Large intestine (tissue), 12 donors: ENCODE measurements at places on chromosomes 5 and 9.
A peak's percentile ranks its signal among the peaks of the same experiment; 100 is the strongest.

GRCh38 chr5:151504006-151504405 is 56.6 kb downstream of the SLC36A1 start:
- H3K27me3 ChIP-seq, result no peaks in the 10 kb centered on the region
- no peak overlapping the region for H3K27ac ChIP-seq
- H3K4me1 ChIP-seq, result peaks cover 2% of the 10 kb centered on the region

- no peaks in the 10 kb centered on the region for H3K36me3 ChIP-seq
- no peak for DNase-seq
- H3K27me3 ChIP-seq, result peaks cover 3% of the 10 kb centered on the region
- H3K27ac ChIP-seq, result no peak overlapping the region
- H3K4me3 ChIP-seq, result no peak overlapping the region
Observed at GRCh38 chr5:170436335-170436734, 47.2 kb upstream of the KCNMB1 start.

DNA sequence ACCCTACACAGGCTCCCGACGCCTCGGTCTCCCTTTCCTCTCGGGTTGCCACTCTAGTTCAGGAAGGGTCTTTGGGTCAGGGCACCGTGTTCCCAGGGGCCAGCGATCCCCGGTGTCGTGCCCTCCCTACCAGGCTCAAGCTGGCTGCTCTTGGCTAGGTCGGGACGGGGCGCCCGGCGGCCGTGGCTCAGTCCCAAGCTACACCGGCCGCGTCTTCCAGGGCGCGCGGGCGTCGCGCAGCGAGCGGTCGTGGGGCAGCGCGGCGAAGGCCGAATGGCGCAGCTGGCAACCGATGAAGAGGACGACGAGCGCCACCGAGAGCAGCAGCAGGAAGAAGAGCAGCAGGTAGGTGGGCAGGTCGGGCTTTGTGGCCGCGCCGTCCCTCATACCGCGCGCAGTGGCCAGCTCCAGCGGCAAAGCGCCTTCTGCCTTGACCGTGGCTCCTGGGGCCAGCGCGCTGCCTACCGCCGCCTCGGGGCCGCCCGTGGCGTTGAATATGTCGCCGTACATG is 892 bp downstream of the SMIM32 start:
- peak overlapping the region; percentile 82 for H3K27ac ChIP-seq
- peaks cover 62% of the 10 kb centered on the region for H3K4me1 ChIP-seq
- peaks cover 3% of the 10 kb centered on the region for H3K36me3 ChIP-seq

DNA sequence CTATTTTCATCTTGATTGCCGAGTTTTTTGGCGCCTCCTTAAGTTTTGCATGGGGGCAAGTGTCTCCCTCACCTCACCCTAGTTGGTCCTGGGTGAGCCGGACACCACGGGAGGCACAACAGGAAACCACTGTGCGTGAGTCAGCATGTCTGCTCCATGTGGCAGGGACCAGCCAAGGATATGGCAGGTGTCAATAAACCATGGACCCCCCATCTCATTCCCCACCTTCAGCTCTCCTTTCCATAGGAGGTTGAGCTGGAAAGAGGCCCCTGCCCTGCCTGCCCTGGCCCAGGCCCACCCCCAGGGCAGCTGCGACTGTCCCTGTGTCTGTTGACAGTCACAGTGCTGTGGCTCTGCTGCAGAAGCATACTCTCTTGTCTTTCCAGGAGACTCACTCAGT is 3.1 kb downstream of the SPACA9 start:
- DNase-seq, result no peak
- no peak overlapping the region for H3K4me3 ChIP-seq
- H3K4me1 ChIP-seq, result peaks cover 5% of the 10 kb centered on the region
- H3K27ac ChIP-seq, result no peak overlapping the region
- H3K27me3 ChIP-seq, result peaks cover 4% of the 10 kb centered on the region

DNA sequence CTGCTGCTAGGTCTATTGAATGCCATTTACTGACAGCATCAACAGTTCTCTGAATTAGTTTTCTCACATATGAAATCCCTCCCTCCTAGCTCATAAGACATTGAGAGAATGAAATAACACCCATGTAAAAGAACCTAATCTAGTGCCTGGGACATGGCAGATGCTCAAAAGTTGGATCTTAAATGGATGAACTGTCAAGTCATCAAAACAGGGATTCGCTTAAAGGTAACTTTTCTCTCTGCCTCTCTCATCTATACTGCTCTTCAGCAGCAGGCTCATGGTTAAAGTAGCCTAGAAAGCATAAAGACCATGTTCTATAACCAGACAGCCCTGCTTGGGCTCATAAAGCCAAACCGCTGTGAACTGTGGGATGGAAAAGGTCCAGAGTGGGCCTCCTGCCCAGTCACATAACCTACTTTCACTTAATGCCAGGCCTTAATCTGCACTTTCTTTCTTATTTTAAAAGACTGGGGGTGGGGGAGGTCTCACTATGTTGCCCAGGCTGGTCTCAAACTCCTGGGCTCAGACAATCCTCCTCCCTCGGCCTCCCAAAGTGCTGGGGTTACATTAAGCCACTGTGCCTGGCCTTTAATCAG is 3.7 kb downstream of the TMEM245 start:
- no peak for DNase-seq
- peaks cover 11% of the 10 kb centered on the region for H3K4me1 ChIP-seq
- no peak overlapping the region for H3K4me3 ChIP-seq
- no peaks in the 10 kb centered on the region for H3K36me3 ChIP-seq
- no peak overlapping the region for H3K27ac ChIP-seq
- no peaks in the 10 kb centered on the region for H3K27me3 ChIP-seq

DNA sequence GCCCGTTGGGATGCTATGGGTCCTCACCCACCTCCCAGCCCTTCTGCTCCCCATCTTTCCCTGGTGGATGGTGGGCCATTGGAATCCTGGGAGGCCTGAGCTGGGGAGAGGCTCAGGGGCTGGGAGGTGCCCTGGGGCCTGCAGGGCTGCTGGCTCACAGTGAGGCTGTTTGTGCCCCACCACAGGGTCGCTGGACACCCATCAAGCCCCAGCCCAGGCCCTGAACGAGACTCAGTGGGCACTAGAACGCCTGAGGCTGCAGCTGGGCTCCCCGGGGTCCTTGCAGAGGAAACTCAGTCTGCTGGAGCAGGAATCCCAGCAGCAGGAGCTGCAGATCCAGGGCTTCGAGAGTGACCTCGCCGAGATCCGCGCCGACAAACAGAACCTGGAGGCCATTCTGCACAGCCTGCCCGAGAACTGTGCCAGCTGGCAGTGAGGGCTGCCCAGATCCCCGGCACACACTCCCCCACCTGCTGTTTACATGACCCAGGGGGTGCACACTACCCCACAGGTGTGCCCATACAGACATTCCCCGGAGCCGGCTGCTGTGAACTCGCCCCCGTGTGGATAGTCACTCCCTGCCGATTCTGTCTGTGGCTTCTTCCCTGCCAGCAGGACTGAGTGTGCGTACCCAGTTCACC is 4.9 kb upstream of the AIF1L start:
- peaks cover 21% of the 10 kb centered on the region for H3K27me3 ChIP-seq
- no peak overlapping the region for H3K27ac ChIP-seq
- H3K4me3 ChIP-seq, result no peak overlapping the region
- H3K4me1 ChIP-seq, result peaks cover 4% of the 10 kb centered on the region
- no peaks in the 10 kb centered on the region for H3K36me3 ChIP-seq

DNA sequence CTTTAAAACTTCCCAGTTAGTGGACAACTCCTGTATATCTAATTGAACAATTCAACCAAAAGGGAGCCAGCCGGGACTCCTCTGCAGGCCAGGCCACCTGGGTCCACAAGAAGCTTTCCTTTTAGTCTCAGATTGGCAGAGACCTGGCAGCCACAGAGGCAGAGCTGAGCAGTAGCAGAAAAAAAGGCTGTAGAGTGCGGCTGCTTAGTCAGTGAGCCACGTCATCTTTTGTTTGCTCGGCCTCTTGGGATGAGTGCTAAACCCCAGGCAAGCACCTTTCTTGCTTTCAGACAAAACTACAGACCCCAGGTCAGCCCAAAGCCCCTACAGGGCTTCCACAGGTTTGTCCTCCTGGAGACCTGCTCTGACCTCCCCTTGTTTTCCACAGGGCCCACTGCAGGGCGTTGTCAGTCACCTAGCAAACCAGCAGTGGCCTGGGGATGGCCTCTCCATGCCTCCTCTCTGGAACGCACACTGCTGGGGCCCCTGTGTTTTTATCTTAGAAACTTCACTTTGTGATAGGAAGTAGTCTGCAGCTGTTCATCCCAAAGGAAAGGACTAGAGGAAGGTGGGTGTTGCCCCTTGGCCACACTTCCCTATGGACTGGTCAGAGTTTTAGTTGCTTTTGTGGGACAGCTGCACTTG is 49.9 kb downstream of the SHB start:
- peak overlapping the region; percentile 67 for H3K27ac ChIP-seq
- no peaks in the 10 kb centered on the region for H3K27me3 ChIP-seq
- H3K4me3 ChIP-seq, result no peak overlapping the region
- H3K4me1 ChIP-seq, result peaks cover 52% of the 10 kb centered on the region

GRCh38 chr9:88312045-88312444 is 76.2 kb upstream of the SPIN1 start:
- peaks cover 3% of the 10 kb centered on the region for H3K4me1 ChIP-seq
- no peak overlapping the region for H3K27ac ChIP-seq
- H3K27me3 ChIP-seq, result no peaks in the 10 kb centered on the region
- DNase-seq, result no peak
- H3K4me3 ChIP-seq, result no peak overlapping the region

DNA sequence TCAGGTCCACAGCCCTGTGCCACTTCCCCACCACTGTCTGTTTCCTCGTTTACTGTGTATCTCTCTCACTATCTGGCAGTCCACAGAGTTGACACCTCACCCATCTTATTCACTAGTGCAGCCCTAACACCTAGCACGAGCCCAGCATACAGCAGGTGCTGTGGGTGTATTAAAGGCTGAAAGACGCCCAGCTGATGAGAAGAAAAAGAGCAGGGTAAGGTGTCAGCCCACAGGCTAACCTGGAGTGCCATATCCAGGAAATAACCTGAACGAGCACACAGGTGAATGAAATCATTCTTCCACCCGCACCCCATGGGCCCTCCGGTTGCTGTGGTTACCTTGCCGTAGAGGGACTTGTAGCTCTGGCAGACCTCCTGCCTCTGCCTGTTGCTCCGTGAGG is 18.6 kb downstream of the ANXA6 start:
- no peaks in the 10 kb centered on the region for H3K4me1 ChIP-seq
- no peaks in the 10 kb centered on the region for H3K27me3 ChIP-seq
- no peak overlapping the region for H3K4me3 ChIP-seq
- peak; percentile 65 for DNase-seq
- H3K36me3 ChIP-seq, result peaks cover 72% of the 10 kb centered on the region
- no peak overlapping the region for H3K27ac ChIP-seq

GRCh38 chr5:67335426-67335825 is 138.8 kb upstream of the CD180 start:
- H3K4me3 ChIP-seq, result no peak overlapping the region
- H3K4me1 ChIP-seq, result no peaks in the 10 kb centered on the region
- DNase-seq, result no peak
- H3K27me3 ChIP-seq, result no peaks in the 10 kb centered on the region

GRCh38 chr5:169913479-169913878 is 66.8 kb downstream of the INSYN2B start:
- H3K4me3 ChIP-seq, result no peak overlapping the region
- no peak overlapping the region for H3K27ac ChIP-seq
- H3K36me3 ChIP-seq, result no peaks in the 10 kb centered on the region
- no peaks in the 10 kb centered on the region for H3K4me1 ChIP-seq
- no peaks in the 10 kb centered on the region for H3K27me3 ChIP-seq
